Endothelial cell (in vitro differentiated cells): ENCODE measurements at places on chromosomes 12 and 14. TPM values are rescaled to one million over a fixed set of nuclear protein-coding genes. Genes with fewer than 3 reads are reported as not detected.

The CISTR gene
- total RNA-seq, result 1.4 TPM

GRCh38 chr14:54189748-54190354, 207.0 kb upstream of the CDKN3 start:
- no peak for DNase-seq

GRCh38 chr12:19220852-19221466, 91.4 kb downstream of the PLEKHA5 start:
- DNase-seq, result no peak

- no peak for DNase-seq
Measured at GRCh38 chr14:101881426-101881825, 82.9 kb upstream of the DYNC1H1 start.

GRCh38 chr14:26008290-26008689, 589.5 kb downstream of the NOVA1 start:
- peak; percentile 45 for DNase-seq

- DNase-seq, result no peak
Measured at GRCh38 chr12:27682534-27682933, 13.7 kb upstream of the REP15 start.

The JPH4 gene
- 0.64 TPM for total RNA-seq

The KLRD1 gene
- total RNA-seq, result 0.49 TPM

GRCh38 chr12:127531542-127531941, 735.4 kb upstream of the TMEM132C start:
- no peak for DNase-seq

The GRIP1 gene
- 36.2 TPM for total RNA-seq

DNA sequence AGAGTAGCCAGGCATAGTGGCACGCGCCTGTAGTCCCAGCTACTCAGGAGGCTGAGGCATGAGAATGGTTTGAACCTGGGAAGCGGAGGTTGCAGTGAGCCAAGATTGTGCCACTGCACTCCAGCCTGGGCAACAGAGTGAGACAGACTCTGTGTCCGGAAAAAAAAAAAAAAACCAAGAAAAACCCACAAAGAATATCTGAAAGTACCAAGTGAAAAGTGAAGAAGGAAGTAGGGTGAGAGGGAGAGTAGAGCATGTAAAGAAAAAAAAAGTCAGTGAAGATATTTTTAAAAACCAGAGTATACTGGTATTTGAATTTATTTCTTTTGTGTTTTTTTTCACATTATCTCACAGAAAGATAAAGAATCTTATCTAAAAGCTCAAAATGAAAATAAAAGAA, 43.3 kb upstream of the ISM2 start:
- DNase-seq, result no peak

The AKAP3 gene
- 1.8 TPM for total RNA-seq

- DNase-seq, result no peak
Measured at GRCh38 chr14:89805501-89805900, 149.0 kb downstream of the EFCAB11 start.

DNA sequence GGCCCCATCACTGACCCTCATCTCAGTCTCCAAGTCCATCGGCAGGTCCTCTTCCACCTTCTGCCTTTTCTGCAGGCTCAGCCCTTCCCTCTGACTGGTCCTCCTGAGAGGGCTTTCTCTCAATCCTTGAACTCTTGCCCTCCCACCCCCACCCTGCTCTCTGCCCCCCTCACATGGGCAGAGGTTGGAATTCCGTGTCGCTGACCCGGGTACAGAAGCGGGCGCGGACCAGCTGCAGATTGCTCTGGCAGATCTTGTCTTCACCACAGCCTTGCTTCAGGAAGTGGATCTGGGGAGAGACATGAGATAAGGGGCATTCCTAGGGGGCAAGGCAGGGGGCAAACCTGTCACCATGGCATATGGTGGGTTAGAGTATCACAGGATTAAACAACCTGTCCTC, 12.4 kb downstream of the ITGA7 start:
- DNase-seq, result no peak

DNA sequence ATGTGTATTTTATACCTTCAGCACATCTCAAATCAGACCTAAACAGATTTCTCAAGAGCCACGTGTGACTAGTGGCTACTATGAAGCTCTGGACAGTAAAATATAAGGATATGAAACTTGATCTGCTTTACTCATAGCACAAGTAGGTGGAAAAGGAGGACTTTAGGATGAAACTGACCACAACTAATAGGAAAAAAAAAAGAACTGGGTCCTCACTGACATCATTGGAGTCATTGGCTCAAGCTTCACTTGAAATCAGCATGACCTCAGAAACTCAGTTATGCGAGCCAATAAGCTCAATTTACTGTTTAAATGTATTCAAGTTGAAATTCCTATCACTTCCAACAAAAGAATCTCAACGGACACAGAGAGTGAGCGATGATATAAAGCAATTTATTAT, 34.1 kb upstream of the CIT start:
- no peak for DNase-seq

DNA sequence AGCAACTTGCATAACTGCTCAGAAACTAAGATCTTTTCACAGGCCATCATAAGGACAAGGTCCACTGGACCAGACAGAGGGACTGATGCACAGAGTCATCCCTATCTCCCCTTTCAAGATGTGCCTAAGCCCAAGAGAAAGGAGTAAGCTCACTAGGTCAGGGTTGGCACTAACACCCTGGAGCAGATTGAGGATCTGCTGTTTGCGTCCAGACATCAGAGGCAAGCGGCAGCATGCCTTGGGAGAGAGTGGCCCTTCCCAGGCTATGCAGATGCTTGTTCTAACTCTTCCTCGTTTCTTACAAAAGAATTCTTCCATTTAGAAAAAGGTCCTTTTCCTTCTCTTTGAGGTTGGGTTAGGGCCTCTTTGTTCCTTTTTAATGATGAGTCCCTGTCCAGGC, 187.2 kb downstream of the KCNA5 start:
- no peak for DNase-seq

GRCh38 chr12:120257041-120257821, 8.3 kb downstream of the PXN start:
- no peak for DNase-seq

The DNAH10 gene
- 1.2 TPM for total RNA-seq

DNA sequence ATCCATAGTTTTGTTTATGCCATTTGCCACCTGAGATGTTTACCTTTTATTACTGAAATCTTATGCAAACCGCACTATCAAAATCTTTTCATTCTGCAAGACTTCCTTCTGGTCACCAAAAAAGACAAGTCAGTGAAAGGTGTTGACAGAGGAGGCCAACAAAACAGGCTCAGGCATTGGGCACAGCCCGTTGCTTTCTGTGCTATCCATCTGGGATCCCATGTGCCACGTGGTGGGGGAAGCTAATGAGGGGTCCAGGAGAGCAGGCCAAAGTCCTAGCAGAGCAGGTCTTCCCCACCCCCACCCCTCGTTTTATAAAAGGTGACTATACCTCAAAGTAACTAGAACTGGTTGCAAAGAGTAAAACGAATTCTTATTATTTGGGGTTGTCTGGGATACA, 1.2 kb downstream of the ALDH1L2 start:
- DNase-seq, result no peak

The ASIC1 gene
- 1.9 TPM for total RNA-seq

- DNase-seq, result no peak
Measured at GRCh38 chr12:120388691-120389481, 19.9 kb upstream of the MSI1 start.

GRCh38 chr14:36947362-36947761, 225.0 kb downstream of the SLC25A21 start:
- no peak for DNase-seq

GRCh38 chr12:132558861-132559623, 51.3 kb downstream of the LRCOL1 start:
- DNase-seq, result no peak

- DNase-seq, result no peak
Measured at GRCh38 chr12:123957196-123957595, 15.4 kb downstream of the CCDC92 start.

The SIX1 gene
- total RNA-seq, result 0.41 TPM

- peak; percentile 70 for DNase-seq
Measured at GRCh38 chr14:50943943-50944646, at the start of gene PYGL. PYGL (minus strand) TSS chr14:50944483; CDS start chr14:50944403, 80 bp downstream.

- no peak for DNase-seq
Measured at GRCh38 chr12:42504049-42504448, 85.5 kb downstream of the PRICKLE1 start.

The LRCOL1 gene
- not detected for total RNA-seq

The EEF1AKMT3 gene
- 8.6 TPM for total RNA-seq

DNA sequence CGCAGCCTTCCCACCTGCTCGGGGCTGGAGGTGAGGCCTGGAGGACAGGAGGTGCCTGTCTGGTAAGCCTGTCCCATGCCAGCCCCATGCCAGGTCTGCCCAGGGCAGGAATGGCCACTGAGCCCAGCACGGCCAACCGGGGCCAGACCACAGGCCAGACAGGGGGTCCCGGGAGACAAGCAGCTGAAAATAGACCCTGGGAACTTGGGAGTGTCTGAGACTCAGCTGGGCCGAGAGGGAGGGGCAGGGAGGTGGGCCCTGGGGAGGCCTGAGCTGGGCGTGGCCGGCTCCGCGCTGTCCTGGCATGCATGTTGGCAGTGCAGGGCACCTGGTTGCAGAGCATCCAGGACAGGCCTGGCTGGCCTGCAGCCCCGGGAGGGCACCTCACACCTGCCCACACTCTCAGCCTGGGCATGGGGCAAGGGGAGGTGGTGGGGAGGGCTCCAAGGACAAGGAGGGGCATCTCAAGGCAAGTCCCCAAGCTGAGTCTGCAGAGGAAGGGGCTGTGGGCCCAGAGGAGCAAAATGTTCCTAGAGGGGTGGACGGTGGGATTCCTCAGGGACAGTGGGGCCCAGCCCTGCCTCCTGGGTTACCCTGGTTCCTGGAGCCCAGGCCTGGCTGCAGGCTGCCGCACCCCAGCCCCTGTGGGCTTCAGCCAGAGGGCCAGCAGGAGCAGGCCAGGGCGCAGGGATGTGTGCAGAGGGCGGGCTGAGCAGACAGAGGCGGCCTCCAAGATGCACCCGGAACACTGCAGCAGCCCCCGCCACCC, 3.2 kb upstream of the CRIP1 start:
- no peak for DNase-seq

DNA sequence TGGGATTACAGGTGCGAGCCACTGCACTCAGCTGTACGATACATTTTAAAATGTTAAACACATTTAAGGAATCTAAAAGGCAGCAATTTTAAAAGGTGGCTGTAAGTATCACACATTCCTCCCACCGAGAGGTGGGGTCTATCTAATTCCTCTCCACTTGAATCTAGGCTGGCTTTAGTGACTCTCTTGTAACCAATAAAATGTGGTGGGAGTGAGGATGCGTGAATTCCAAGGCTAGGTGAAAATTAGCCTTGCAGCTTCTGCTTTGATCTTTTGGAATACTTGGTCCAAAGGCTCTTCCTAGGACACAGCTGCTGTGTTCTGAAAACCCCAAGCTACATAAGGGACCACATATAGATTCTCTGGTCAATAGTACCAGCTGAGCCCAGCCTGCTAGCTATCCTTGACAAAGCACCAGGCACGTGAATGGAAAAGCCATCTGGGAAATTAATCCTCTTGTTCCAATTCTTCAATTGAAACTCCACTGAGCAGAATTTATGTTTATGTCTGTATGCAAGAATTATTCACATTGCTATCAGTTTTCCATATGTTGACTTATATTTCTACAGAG, 8.8 kb upstream of the GPRC5D start:
- DNase-seq, result no peak

DNA sequence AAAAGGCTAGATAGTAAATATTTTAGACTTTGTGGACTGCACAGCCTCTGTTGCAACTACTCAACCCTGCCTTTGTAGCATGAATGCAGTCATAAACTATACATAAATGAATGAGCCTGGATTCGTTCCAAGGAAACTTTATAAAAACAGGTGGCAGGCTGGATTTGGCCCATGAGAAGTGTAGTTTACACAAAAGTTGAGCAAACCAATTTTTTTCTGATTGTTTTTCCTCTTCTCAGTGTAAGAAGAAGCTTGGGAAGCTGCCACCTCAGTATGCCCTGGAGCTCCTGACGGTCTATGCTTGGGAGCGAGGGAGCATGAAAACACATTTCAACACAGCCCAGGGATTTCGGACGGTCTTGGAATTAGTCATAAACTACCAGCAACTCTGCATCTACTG, 9.5 kb downstream of the OAS1 start:
- no peak for DNase-seq
